ENCODE measurements at places on chromosomes 7 and 10. TPM values are rescaled to one million over a fixed set of nuclear protein-coding genes. Genes with fewer than 3 reads are reported as not detected.

DNA sequence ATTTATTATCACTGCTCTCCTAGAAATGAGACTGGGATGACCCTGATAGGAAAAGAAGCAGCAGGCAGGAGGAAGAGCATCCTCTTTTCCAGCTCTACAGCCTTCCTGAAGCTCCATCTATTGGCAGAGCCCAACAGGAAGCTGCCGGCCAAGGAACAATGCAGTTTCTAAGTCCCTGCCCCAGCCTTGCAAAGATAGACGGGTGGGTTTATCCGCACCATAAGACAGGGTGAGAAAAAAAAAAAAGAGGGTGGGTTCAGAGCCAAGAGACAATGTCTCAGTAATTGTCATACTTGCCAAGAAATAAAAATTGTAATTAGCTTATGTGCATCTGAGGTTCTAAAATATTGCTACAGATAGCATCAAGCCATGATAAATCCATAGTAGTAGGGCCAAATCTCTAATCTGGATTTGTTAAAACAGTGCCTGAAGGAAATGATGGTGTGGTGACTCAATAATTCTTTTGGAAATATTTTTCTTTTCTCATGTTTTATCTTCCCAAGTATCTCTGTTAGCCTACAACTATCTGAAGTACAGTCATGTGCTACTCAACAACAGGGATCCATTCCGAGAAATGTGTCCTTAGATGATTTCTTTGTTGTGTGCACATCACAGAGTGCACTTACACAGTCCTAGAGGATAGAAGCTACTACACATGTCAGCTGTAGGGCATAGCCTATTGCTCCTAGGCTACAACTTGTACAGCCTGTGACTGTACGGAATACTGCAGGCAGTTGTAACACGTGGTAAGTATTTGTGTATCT is 242.9 kb upstream of the CXCL12 start:
- no peaks in the 10 kb centered on the region for H3K36me3 ChIP-seq
- no peaks in the 10 kb centered on the region for H3K27me3 ChIP-seq
- H3K4me3 ChIP-seq, result no peak overlapping the region
- DNase-seq, result no peak

DNA sequence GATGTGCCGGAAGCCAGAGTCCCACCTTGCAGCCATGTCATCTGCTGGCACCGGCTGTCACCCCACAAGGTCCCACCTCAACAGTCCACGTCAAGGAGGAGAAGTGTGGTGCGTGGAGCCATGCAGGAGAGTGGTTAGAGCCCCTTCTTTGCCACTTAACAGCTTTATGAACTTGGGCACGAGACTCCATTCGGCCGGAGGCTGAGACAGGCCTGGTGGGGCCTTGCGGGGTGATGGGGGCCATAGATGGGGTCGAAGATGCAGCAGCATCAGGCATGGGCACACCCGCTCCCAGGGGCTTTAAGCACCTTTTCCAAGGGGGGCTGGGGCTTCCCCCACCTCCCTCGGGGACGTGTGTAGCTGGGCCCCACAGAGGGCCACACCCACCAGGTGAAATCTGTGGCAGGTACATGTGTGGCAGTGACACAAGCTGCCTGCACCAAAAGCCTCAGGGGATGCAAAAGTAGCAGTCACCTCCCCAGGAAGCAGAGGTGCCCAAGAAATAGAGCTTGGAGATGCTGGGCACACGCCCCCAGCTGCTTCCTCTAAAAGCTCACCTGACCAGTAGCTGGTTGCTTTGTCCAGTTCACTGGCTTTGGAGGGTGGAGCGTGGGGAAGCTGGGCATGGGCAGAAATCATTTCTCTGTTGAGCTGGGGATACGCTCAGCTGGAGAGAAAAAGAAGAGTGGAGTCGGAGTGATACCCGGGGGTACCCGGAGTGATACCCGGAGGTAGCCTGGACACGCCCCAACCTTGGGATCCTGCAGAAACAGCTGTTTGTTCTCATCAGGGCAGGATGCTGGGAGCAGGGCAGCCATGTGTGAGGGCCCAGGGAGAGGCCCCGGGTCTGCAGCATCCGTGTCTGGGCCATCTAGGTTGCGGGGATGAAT is 199.8 kb downstream of the EBF3 start:
- no peaks in the 10 kb centered on the region for H3K4me1 ChIP-seq
- H3K27me3 ChIP-seq, result no peaks in the 10 kb centered on the region
- H3K27ac ChIP-seq, result no peak overlapping the region
- DNase-seq, result no peak

DNA sequence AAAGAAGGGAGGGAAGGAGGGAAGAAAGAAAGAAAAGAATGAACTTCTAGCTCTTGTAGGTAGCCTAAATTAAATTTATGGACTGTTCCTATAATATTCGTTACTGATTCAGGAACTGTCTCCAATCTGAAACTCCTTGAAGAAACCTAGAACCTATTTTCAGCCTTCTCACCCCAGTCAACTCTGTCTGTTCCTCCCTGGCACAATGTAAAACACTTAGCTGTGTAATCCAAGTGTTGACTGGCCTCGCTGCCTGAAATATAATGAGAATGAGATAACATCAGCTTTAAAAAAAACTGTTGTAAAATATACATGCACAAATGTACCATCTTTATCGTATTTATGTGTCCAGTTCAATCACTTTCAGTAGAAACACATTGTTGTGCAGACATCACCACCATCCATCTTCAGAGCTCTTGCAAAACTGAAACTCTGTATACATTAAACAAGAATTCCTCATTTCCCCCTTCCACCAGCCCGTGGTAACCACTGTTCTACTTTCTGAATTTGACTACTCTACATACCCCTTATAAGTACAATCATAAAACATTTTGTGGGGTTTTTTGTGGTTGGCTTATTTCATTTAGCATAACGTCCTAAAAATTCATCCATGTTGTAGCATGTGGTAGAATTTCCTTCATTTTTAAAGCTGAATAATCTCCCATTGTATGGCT is 6.3 kb upstream of the C7orf33 start:
- no peaks in the 10 kb centered on the region for H3K27me3 ChIP-seq
- H3K4me1 ChIP-seq, result no peaks in the 10 kb centered on the region
- H3K36me3 ChIP-seq, result no peaks in the 10 kb centered on the region
- no peak for DNase-seq

- no peaks in the 10 kb centered on the region for H3K4me1 ChIP-seq
- no peak for DNase-seq
- no peak overlapping the region for H3K4me3 ChIP-seq
- no peaks in the 10 kb centered on the region for H3K36me3 ChIP-seq
These were observed 72.2 kb downstream of the ZNF783 start for GRCh38 chr7:149334219-149334618.

DNA sequence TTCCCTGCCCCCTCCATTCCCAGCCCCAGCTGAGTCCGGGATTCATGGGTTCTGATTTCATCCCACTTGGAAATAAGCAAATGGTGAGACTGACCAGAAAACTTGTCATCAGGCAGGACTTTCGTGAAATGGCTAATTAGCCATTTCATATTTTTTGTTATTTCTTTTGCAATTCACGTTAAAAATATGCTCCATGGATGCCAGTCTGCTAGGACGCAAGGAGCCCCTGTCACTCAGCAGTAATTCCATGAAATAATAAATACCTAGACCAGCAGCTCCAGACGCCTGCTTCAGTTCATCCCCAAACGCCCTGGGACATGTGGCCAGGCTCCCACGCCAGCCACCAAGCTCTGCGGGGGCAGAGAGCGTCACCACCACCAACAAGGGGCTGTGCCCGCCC is 111.0 kb downstream of the TRIL start:
- no peaks in the 10 kb centered on the region for H3K27me3 ChIP-seq
- no peaks in the 10 kb centered on the region for H3K4me1 ChIP-seq
- H3K36me3 ChIP-seq, result no peaks in the 10 kb centered on the region
- DNase-seq, result no peak
- H3K4me3 ChIP-seq, result no peak overlapping the region

DNA sequence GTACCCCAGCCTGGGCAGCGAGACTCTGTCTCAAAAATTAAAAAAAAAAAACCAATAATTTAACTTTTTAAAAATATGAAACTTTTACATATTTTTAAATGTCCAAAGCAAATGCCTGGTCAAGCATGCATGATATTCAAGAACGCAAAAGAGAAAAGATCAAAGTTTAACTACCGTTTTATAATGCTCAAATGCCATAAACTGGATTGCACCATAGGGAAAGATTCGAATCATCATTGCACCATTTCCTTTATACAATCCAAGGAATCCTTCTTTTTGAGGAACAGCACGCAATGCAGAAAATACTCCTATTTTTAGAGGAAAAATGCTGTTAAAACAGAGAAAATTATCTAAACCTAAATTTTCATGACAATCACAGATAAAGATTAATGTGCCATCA is 20.9 kb downstream of the SLC25A16 start:
- H3K4me1 ChIP-seq, result no peaks in the 10 kb centered on the region
- H3K4me3 ChIP-seq, result no peak overlapping the region
- H3K27ac ChIP-seq, result no peak overlapping the region
- H3K36me3 ChIP-seq, result no peaks in the 10 kb centered on the region
- no peak for DNase-seq

DNA sequence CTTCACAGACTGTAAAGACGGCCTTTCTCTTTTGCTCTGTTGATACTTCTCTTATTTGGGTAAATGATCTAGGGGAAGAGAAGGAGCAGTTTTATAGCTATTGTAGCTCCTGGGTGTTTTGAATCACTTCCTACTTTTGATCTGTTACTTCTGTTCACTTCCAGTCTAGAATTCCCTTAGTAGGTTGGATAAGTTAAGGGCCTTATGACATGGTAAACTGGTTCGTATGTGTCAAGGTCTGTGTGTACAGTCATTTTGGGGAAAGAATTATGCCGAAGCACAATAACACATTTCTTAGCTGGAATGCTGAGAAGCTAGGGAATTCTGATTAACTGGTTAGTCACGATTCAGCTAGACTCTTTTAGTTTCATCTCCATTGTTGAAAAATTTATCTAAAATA is 8.1 kb downstream of the DENND10 start:
- no peaks in the 10 kb centered on the region for H3K4me1 ChIP-seq
- no peak for DNase-seq
- H3K4me3 ChIP-seq, result no peak overlapping the region

- peaks cover 29% of the 10 kb centered on the region for H3K36me3 ChIP-seq
- H3K4me3 ChIP-seq, result no peak overlapping the region
- H3K27ac ChIP-seq, result no peak overlapping the region
- no peak for DNase-seq
These were observed 8.0 kb downstream of the OPN1SW start for GRCh38 chr7:128767475-128768110.

GRCh38 chr7:158284121-158284520 is 303.5 kb downstream of the PTPRN2 start:
- H3K27ac ChIP-seq, result no peak overlapping the region
- no peaks in the 10 kb centered on the region for H3K27me3 ChIP-seq
- H3K4me3 ChIP-seq, result no peak overlapping the region
- H3K4me1 ChIP-seq, result no peaks in the 10 kb centered on the region

- peak; percentile 82 for DNase-seq
- peaks cover 52% of the 10 kb centered on the region for H3K4me1 ChIP-seq
- H3K36me3 ChIP-seq, result no peaks in the 10 kb centered on the region
- peak overlapping the region; percentile 84 for H3K27ac ChIP-seq
- H3K27me3 ChIP-seq, result no peaks in the 10 kb centered on the region
- no peak overlapping the region for H3K4me3 ChIP-seq
These were observed 180.2 kb upstream of the FZD1 start for GRCh38 chr7:91083855-91084644.

- peaks cover 15% of the 10 kb centered on the region for H3K4me1 ChIP-seq
- no peak overlapping the region for H3K4me3 ChIP-seq
- H3K27me3 ChIP-seq, result no peaks in the 10 kb centered on the region
- peak overlapping the region; percentile 30 for H3K27ac ChIP-seq
- no peaks in the 10 kb centered on the region for H3K36me3 ChIP-seq
These were observed 55.2 kb downstream of the PWWP2B start for GRCh38 chr10:132452216-132452650.

- no peak for DNase-seq
- no peaks in the 10 kb centered on the region for H3K4me1 ChIP-seq
- no peak overlapping the region for H3K27ac ChIP-seq
- H3K36me3 ChIP-seq, result no peaks in the 10 kb centered on the region
- H3K27me3 ChIP-seq, result no peaks in the 10 kb centered on the region
These were observed 151.5 kb upstream of the TARP start for GRCh38 chr7:38424750-38425463.

DNA sequence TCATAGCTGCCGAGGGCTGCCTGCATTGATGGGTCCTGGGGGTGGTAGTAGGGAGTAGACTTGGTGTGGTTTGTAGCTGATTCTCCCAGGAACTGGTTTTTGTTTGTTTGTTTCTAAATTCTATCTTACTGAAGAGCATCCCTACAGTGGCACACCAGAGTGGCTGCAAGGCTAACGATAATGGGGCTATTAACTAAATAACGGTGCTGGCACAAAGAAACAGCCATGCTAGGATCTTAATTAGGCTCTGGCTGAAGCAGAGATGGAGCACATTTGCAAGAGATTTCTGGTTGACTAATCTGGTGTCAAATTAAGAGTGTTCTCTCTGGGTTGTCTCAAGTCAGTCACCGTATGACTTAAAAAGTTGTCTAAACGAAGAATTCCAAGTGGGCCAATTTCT is 590.0 kb downstream of the NRG3 start:
- no peak overlapping the region for H3K27ac ChIP-seq
- no peaks in the 10 kb centered on the region for H3K4me1 ChIP-seq

GRCh38 chr7:139043823-139044812 is 8.3 kb upstream of the ZC3HAV1L start:
- peaks cover 8% of the 10 kb centered on the region for H3K36me3 ChIP-seq
- no peaks in the 10 kb centered on the region for H3K27me3 ChIP-seq
- no peaks in the 10 kb centered on the region for H3K4me1 ChIP-seq
- no peak overlapping the region for H3K4me3 ChIP-seq

GRCh38 chr7:20395104-20395503 is 64.4 kb downstream of the ITGB8 start:
- H3K4me3 ChIP-seq, result no peak overlapping the region
- no peak overlapping the region for H3K27ac ChIP-seq
- H3K4me1 ChIP-seq, result no peaks in the 10 kb centered on the region
- DNase-seq, result no peak

DNA sequence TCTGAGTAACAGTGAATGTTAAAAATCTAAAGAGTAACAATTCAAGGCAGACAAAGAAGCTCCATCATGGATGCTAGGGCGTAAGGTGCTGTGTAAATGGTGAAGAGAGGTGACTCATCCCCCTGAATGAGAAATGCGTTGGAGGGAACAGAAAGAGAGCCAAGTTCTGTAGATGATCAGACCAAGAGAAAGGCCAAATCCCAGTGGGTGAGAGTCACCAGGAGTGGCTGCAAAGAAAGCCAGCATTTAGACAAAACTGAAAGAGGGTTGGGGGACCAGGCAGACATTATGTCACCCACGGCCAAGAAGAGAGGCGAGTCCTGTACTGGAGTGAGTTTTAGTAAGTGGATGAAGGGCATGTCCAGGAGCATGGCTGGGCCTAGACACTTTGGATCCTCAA is 153.1 kb downstream of the TRIL start:
- no peak overlapping the region for H3K4me3 ChIP-seq
- H3K27me3 ChIP-seq, result no peaks in the 10 kb centered on the region
- no peak for DNase-seq
- no peaks in the 10 kb centered on the region for H3K36me3 ChIP-seq
- no peak overlapping the region for H3K27ac ChIP-seq
- H3K4me1 ChIP-seq, result no peaks in the 10 kb centered on the region

ASIC3 gene
- 1.5 TPM for total RNA-seq

ZNF117 gene
- total RNA-seq, result 11.0 TPM

TRPV5 gene
- total RNA-seq, result not detected

AKR1D1 gene
- total RNA-seq, result not detected

LIPF gene
- not detected for total RNA-seq

ZPBP gene
- 1.5 TPM for total RNA-seq

PILRA gene
- 2.4 TPM for total RNA-seq

SPDYE6 gene
- total RNA-seq, result not detected

LIPJ gene
- not detected for total RNA-seq

SPDYE18 gene
- total RNA-seq, result 2.1 TPM
